Epithelial cell of umbilical artery (primary cell): ENCODE measurements at places on chromosomes 2 and 18. TPM values are rescaled to one million over a fixed set of nuclear protein-coding genes. Genes with fewer than 3 reads are reported as not detected.

SKA1 gene
- 14.6 and 20.2 TPM in 2 replicates for total RNA-seq

GAL3ST2 gene
- not detected in 2 replicates for total RNA-seq

DOK6 gene
- total RNA-seq: under 0.01 TPM in 1 of 2 replicates, not detected in the other

SMYD1 gene
- total RNA-seq: not detected in 2 replicates

CNTNAP5 gene
- total RNA-seq: not detected in 2 replicates

HS1BP3 gene
- total RNA-seq: 19.8 and 22.9 TPM in 2 replicates

DTNB gene
- total RNA-seq: 5.3 and 6.8 TPM in 2 replicates

GATA6 gene
- total RNA-seq: 7.6 and 8.1 TPM in 2 replicates

SERPINE2 gene
- 12.7 and 15.8 TPM in 2 replicates for total RNA-seq

ANKRD53 gene
- total RNA-seq: 0.15 and 0.32 TPM in 2 replicates

DES gene
- under 0.01 and 1.2 TPM in 2 replicates for total RNA-seq

NTSR2 gene
- total RNA-seq: not detected in 2 replicates

LIMS3 gene
- 5.5 and 11.4 TPM in 2 replicates for total RNA-seq

HOXD11 gene
- total RNA-seq: not detected in 2 replicates

PSTPIP2 gene
- 7.4 and 7.8 TPM in 2 replicates for total RNA-seq

SRD5A2 gene
- not detected in 2 replicates for total RNA-seq

SP140 gene
- total RNA-seq: not detected in 2 replicates

ZBTB7C gene
- not detected in 2 replicates for total RNA-seq

LBX2 gene
- total RNA-seq: 1.6 and 1.7 TPM in 2 replicates

PSMA8 gene
- total RNA-seq: not detected in 2 replicates

OXER1 gene
- not detected in 2 replicates for total RNA-seq

CCDC178 gene
- total RNA-seq: 0.65 and 1.2 TPM in 2 replicates

PFN4 gene
- total RNA-seq: 0.30 TPM in 1 of 2 replicates, not detected in the other

REG3G gene
- not detected in 2 replicates for total RNA-seq

RGPD4 gene
- not detected in 2 replicates for total RNA-seq

PMAIP1 gene
- 21.4 and 27.2 TPM in 2 replicates for total RNA-seq

ADAM23 gene
- 9.6 and 12.7 TPM in 2 replicates for total RNA-seq

TEKT4 gene
- total RNA-seq: not detected in 2 replicates

ETAA1 gene
- total RNA-seq: 15.3 and 16.0 TPM in 2 replicates

PTPRN gene
- under 0.01 and 1.5 TPM in 2 replicates for total RNA-seq

SPRED2 gene
- 1.5 and 1.6 TPM in 2 replicates for total RNA-seq

ZNF397 gene
- total RNA-seq: 2.3 and 4.7 TPM in 2 replicates

QPCT gene
- total RNA-seq: 20.8 and 27.2 TPM in 2 replicates

PLEKHH2 gene
- total RNA-seq: 0.15 and 0.32 TPM in 2 replicates

RFTN2 gene
- 2.7 and 5.5 TPM in 2 replicates for total RNA-seq

BUB1 gene
- total RNA-seq: 35.7 and 38.0 TPM in 2 replicates

HOXD4 gene
- total RNA-seq: 0.65 and 3.5 TPM in 2 replicates

CYP27C1 gene
- total RNA-seq: not detected in 2 replicates

SPEG gene
- total RNA-seq: 0.30 and 0.32 TPM in 2 replicates

CRYGA gene
- not detected in 2 replicates for total RNA-seq

ZSWIM2 gene
- total RNA-seq: not detected in 2 replicates

LGALSL gene
- 2.9 and 10.9 TPM in 2 replicates for total RNA-seq

VWC2L gene
- total RNA-seq: not detected in 2 replicates

ALK gene
- total RNA-seq: not detected in 2 replicates

LOXHD1 gene
- total RNA-seq: not detected in 2 replicates

RNF152 gene
- 13.2 and 18.8 TPM in 2 replicates for total RNA-seq

CCDC74B gene
- 0.65 and 2.7 TPM in 2 replicates for total RNA-seq

TRPM8 gene
- total RNA-seq: 0.15 TPM in 1 of 2 replicates, not detected in the other

DNAJC5G gene
- not detected in 2 replicates for total RNA-seq

IL36A gene
- total RNA-seq: not detected in 2 replicates

PXDN gene
- total RNA-seq: 200 and 217 TPM in 2 replicates

CIB4 gene
- not detected in 2 replicates for total RNA-seq

SIX3 gene
- total RNA-seq: not detected in 2 replicates

MAP3K19 gene
- not detected in 2 replicates for total RNA-seq

CRYBA2 gene
- not detected in 2 replicates for total RNA-seq

NPHP1 gene
- 5.8 and 9.9 TPM in 2 replicates for total RNA-seq

CFAP65 gene
- total RNA-seq: not detected in 2 replicates

LAMA1 gene
- total RNA-seq: 0.32 and 0.91 TPM in 2 replicates

CDCA7 gene
- total RNA-seq: 12.0 and 15.7 TPM in 2 replicates

SLC38A11 gene
- not detected in 2 replicates for total RNA-seq
